ENCODE measurements at places on chromosomes 11 and 22. TPM values are rescaled to one million over a fixed set of nuclear protein-coding genes. Genes with fewer than 3 reads are reported as not detected.

The PPP1CA gene
- 163 TPM for total RNA-seq

The MIOX gene
- total RNA-seq, result not detected

The MMP12 gene
- total RNA-seq, result not detected

The MYBPC3 gene
- 1.6 TPM for total RNA-seq

The FXYD2 gene
- total RNA-seq, result 1.0 TPM

The PNPLA3 gene
- 3.7 TPM for total RNA-seq

The VPREB1 gene
- total RNA-seq, result not detected

The IL18 gene
- total RNA-seq, result 0.52 TPM

The BARX2 gene
- total RNA-seq, result not detected

The TRIM51 gene
- total RNA-seq, result not detected

The CBLIF gene
- total RNA-seq, result not detected

The DMC1 gene
- total RNA-seq, result 3.7 TPM

The SUN2 gene
- 40.2 TPM for total RNA-seq

The OSBP2 gene
- 4.7 TPM for total RNA-seq

The RNF26 gene
- 2.1 TPM for total RNA-seq

The POGLUT3 gene
- total RNA-seq, result 20.4 TPM

The RFPL3 gene
- not detected for total RNA-seq

The AIFM3 gene
- under 0.01 TPM for total RNA-seq

The FBXO7 gene
- 60.5 TPM for total RNA-seq

The WNT7B gene
- not detected for total RNA-seq

The LRP4 gene
- total RNA-seq, result 8.9 TPM

The TPBGL gene
- total RNA-seq, result not detected

The CNGA4 gene
- total RNA-seq, result not detected

The NRXN2 gene
- total RNA-seq, result 9.4 TPM

The LGR4 gene
- total RNA-seq, result 43.8 TPM

The CTSW gene
- 1.0 TPM for total RNA-seq

The RASD2 gene
- 1.0 TPM for total RNA-seq

The SPECC1L gene
- 21.9 TPM for total RNA-seq

The OR52B6 gene
- total RNA-seq, result not detected

The CFAP300 gene
- 5.2 TPM for total RNA-seq

The KCNQ1OT1 gene
- 6.8 TPM for total RNA-seq

The RTN4R gene
- 2.6 TPM for total RNA-seq

The VWCE gene
- 1.0 TPM for total RNA-seq

The IGLL5 gene
- total RNA-seq, result not detected

The CSF2RB gene
- total RNA-seq, result 2.6 TPM

The PLEKHB1 gene
- total RNA-seq, result 1.0 TPM

The SMDT1 gene
- 15.1 TPM for total RNA-seq

The C11orf65 gene
- total RNA-seq, result 1.0 TPM

The FOLR1 gene
- 1.0 TPM for total RNA-seq

The APLNR gene
- total RNA-seq, result 74.6 TPM

The APOL4 gene
- 21.4 TPM for total RNA-seq

The TCN2 gene
- total RNA-seq, result 5.2 TPM

The FGF3 gene
- not detected for total RNA-seq

The MAP6 gene
- total RNA-seq, result 2.1 TPM

The APOL5 gene
- 1.6 TPM for total RNA-seq

The TOMM22 gene
- total RNA-seq, result 63.7 TPM

The ABCC8 gene
- 3.7 TPM for total RNA-seq

The MS4A4A gene
- total RNA-seq, result 11.5 TPM

The C11orf91 gene
- not detected for total RNA-seq

The SLC5A1 gene
- 2.1 TPM for total RNA-seq

The ACRV1 gene
- total RNA-seq, result 0.52 TPM
